ENCODE measurements at places on chromosomes 3 and 15.

DNA sequence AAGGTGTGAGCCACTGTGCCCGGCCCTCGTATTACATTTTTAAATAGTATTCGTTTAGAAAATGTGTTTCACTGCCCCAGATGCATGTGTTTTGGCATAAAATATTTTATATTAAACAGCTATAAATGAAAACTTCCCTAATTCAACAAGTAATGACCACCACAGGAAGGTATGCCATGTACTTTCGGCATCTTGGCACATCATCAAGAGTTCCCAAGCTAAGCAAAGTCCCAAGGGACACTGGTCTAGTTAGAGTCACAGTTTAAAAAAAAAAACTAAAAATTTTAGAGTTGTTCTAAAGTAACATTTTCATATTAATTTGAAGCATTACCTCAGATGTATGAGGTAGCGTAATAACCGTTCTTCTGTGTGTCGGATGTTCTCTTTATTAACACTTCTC lies 15.6 kb upstream of the ARPP19 start:
- peaks cover 3% of the 10 kb centered on the region for H3K4me1 ChIP-seq
- H3K36me3 ChIP-seq, result peaks cover 9% of the 10 kb centered on the region
- no peaks in the 10 kb centered on the region for H3K27me3 ChIP-seq

DNA sequence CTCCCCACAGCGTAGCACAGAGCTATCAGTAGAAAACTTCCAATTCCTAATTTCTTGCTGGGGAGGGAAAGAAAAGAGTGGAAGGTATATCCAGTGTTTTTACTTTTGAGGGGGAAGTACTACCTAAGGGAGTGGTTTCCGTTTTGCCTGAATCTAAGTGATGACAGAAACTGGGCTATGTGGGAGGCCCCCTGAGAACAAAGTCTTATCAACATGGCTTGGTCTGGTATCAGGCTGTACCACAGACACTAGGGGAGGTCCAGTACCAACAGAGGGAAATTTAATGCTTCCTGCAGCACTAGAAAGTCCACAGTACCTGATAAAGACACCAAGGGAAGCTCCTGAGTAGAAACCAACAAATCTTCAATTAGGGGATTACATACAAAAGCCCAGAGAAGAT lies 199.2 kb downstream of the IL5RA start:
- no peak for DNase-seq
- no peak overlapping the region for H3K27ac ChIP-seq
- H3K27me3 ChIP-seq, result no peaks in the 10 kb centered on the region
- H3K4me3 ChIP-seq, result no peak overlapping the region
- no peaks in the 10 kb centered on the region for H3K4me1 ChIP-seq
- no peaks in the 10 kb centered on the region for H3K36me3 ChIP-seq

- H3K4me1 ChIP-seq, result no peaks in the 10 kb centered on the region
- H3K27me3 ChIP-seq, result no peaks in the 10 kb centered on the region
- H3K27ac ChIP-seq, result no peak overlapping the region
Observed at GRCh38 chr3:126050050-126050392, 33.9 kb downstream of the SLC41A3 start.

DNA sequence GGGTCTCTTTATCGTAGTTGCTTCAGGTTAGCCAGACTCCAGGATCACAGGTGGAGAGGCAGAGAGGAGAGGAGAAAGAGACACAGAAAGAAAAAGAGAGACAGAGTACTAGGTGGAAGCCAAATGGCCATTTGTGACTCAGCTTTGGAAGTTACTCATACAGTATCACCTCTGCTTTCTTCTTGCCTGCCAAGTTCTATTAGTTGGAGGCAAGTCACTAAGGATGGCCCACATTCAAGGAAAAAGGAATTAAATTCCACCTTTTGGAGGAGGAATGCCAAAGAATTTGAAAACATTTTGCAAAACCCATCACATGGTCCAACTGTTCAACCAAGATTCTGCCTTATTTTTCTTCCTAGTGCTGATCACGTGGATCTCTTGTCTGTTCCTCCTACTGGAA lies 291.1 kb downstream of the CHL1 start:
- no peak overlapping the region for H3K4me3 ChIP-seq
- H3K4me1 ChIP-seq, result no peaks in the 10 kb centered on the region
- no peak for DNase-seq
- H3K27ac ChIP-seq, result no peak overlapping the region
- H3K27me3 ChIP-seq, result peaks cover 5% of the 10 kb centered on the region

DNA sequence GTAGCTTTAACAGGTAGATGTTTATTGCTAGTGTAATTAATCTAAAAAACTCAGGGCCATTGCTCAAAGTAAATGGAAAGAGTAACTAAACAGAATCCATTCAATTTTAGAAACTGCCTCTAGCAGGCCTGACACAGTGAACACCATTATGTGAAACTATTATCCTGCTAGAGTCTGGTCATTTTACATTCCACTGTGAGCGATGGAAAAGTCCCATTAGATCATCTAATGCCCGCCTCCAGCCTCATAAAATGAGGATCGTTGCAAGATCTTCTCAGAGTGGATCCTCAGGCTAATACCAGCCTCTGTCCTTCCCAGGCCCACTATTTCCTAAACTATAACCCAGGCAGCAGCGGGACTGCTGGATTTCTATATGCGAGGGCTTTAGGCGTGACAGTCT lies 107.7 kb downstream of the WDR76 start:
- H3K27me3 ChIP-seq, result no peaks in the 10 kb centered on the region
- DNase-seq, result no peak
- H3K4me3 ChIP-seq, result no peak overlapping the region
- peaks cover 16% of the 10 kb centered on the region for H3K4me1 ChIP-seq
- H3K36me3 ChIP-seq, result no peaks in the 10 kb centered on the region

GRCh38 chr3:156620901-156621300 lies 53.5 kb upstream of the TIPARP start:
- H3K4me3 ChIP-seq, result no peak overlapping the region
- H3K27me3 ChIP-seq, result no peaks in the 10 kb centered on the region
- no peaks in the 10 kb centered on the region for H3K36me3 ChIP-seq
- H3K27ac ChIP-seq, result peak overlapping the region; percentile 68
- peaks cover 6% of the 10 kb centered on the region for H3K4me1 ChIP-seq

GRCh38 chr15:69859866-69860265 lies 237.9 kb downstream of the TLE3 start:
- no peak for DNase-seq
- H3K27me3 ChIP-seq, result peaks cover 15% of the 10 kb centered on the region
- no peaks in the 10 kb centered on the region for H3K36me3 ChIP-seq

Data from type B pancreatic cell (in vitro differentiated cells).